ENCODE measurements at places on chromosomes 4 and X.

- DNase-seq, result no peak
Observed at GRCh38 chr4:135963009-135963408, 1569.3 kb downstream of the PCDH18 start.

DNA sequence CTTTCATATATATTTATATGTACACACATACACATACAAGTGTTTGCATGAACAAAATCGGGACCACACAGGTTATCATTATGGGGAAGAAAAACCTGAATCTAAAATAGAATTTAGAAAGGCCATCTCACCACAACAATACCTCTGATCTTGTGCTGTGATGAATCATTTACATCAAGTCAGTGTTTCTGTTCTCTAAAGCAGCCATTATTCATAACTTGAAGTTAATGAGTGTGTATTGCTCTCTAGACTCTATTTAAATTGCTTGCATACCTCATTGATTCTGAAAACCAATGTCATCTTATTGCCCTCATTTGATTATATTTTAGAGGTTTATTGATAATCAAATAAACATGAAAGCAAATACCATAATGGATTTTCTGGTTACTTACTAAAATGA is 71.6 kb downstream of the FAM114A1 start:
- DNase-seq, result no peak

DNA sequence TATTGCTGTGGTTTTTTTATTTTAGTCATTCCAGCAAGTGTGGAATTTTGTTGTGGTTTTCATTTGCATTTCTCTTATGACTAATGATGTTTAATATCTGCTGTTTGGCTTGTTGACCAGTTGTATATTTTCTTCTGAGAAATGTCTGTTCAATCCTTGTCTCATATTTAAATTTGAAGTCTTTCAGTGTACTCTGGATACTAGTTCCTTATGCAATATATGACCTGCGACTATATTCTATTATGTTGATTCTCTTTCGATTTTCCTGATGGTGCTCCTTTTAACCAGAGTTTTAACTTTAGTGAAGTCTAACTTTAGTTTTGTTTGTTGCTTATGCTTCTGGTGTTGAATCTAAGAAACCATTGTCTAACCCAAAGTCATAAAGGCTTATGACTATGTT is 1528.0 kb downstream of the TECRL start:
- DNase-seq, result no peak

- DNase-seq, result no peak
Observed at GRCh38 chr4:18480928-18481327, 459.4 kb upstream of the LCORL start.

DNA sequence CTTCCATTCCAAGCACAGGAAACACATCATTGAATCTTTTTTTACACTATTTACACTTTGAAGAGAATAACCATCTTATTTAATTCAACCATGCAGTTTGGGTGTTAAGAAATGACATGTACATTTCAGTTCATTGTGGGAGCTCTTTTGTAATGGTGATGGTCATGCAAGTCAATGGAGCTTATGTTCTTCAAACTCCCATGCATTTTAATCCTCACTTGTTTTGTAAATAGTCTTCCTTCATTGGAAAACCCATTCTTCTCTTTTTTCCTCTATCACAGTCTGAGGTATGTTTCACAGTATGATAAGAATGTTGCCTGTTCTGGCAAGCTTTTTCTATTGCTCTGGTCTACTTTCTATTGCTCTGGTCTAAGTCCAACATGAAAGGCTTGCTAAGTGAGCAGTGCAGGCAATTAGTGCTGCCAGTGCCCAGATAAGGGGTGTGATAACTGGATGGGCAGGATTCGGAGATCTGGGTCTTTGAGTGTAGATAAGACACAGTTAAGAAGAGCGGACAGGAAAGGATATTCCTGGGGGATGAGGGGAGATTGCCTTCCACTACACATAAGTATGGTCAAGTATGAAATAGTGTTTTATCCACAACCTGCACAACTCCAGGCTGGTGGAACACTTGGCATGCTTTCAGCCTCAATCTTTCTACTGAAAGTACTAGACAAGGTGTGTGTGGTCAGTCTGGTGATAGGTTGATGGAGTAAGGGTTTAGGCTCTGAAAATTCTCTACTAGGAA is 17.1 kb downstream of the AFP start:
- DNase-seq, result no peak

DNA sequence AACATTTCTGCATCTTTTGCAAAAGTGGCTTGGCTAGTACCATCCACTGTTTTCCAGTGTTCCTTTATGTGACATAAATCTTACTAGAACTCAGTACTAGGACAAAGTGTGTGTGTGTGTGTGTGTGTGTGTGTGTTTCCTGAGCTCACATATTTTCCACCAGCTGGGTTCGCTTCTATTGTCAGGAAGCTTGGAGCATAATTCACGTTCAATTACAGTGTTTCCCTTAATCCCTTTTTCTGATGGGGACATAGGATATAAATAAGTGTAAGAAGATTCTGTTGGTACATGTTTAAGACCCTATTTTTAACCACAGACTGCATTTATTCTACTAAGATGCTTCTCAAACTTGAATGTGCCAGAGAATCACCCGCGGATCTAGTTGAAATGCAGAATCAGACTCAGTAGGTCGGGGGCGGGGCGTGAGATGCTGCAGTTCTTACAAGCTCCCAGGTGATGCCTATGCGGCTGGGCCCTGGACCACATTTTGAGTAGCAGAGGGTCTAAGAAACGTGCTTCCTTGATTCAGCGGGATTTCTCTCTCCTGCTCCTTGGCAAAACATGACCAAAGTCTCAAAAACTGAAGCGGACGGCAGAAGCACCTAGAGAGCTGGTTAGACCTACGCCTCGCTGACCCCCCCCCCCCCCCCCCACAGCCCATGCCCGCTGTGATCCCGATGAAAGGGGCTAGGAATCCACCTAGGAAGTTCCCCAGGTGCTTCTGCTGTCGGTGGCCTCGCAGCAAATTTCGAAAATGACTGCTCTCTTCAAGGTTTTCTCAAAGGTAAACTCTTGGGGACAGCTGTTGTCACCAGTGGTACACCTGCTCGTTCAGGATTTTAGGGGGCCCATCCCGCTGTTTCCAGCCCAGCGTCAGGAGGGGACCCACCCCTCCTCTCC is 797 bp downstream of the CD99L2 start:
- peak; percentile 12 for DNase-seq

DNA sequence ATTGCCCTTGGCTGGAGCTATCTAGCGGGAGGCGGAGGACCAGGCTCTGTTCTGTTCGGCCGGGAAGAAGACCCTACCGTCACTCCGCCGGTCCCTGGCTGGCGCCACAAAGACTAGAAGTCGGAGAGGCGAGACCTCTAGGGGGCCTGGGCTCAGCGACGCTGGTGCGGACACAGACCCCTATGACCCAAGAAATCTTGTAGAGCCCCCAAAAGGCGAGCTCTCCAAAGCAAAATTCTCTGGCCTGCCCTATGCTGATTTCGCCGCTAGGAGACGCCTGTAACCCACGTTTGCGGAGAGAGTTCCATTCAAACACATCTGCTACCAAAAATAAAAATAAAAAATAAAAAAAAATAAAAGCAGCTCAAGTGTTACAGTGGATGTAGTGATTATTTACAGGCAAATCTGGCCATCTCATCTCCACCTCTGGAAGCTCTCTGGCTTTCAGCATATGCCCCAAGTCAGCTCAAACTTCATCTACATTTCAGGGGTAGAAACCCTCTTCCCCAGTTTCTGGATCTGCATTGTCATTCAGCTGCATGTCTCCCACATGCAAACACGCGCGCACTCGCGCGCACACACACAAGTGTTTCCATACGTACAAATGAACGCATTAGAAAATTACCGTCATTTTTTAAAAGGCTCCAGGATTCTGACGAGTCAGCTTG is 2.4 kb upstream of the PCDH10 start:
- DNase-seq, result no peak

Data from stimulated activated CD8-positive, alpha-beta memory T cell treated with anti-CD3 and anti-CD28 coated beads, Interleukin-12 subunit alpha, Interleukin-12 subunit beta, amount 100 ng/mL, for 4 hours (primary cell).